ENCODE measurements at places on chromosomes 7 and 10. TPM values are rescaled to one million over a fixed set of nuclear protein-coding genes. Genes with fewer than 3 reads are reported as not detected.

AMPH gene
- not detected for total RNA-seq

GATA3 gene
- 141 TPM for total RNA-seq

MUC3A gene
- total RNA-seq, result not detected

DNA sequence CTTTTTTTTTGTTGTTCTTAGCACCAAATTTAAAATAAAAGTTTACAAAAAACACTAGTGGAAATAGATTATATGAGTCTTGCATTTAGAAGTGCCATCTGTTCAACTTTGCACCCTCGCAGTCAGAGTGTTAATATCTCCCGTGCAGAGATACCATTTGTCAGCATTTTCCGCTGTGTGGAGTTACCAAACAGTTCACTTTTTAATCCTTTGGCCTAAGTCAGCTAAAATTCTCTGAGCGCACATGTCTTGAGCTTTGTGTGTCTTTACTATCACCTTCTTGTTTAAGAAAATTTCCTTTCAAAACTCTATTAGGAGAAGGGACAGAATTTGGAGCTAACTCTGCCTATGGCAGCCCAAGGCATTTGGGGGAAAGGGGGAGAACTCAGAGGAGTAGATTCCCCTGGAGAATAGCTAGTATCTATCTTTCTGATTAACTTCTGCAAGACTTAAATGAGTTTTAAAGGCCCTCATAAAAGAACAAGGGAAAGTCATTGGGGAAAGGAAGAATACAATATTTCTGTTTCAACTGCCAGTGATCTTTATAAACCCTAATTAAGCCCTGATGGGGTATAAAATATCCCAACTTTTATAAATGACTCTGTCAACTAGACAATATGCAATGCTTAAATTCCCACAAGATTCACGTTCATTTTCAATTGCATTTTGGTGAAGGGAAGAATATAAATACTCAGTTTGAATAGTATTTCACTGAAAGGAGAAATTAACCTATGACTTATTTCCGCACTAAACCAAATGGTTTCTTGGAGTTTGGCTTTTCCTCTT, 114.9 kb upstream of the RAB11FIP2 start:
- no peak for DNase-seq
- no peak overlapping the region for H3K27ac ChIP-seq
- H3K27me3 ChIP-seq, result no peaks in the 10 kb centered on the region
- H3K4me3 ChIP-seq, result no peak overlapping the region

- H3K4me3 ChIP-seq, result no peak overlapping the region
- no peaks in the 10 kb centered on the region for H3K36me3 ChIP-seq
Observed at GRCh38 chr7:153522261-153522660, 529.9 kb upstream of the DPP6 start.

DNA sequence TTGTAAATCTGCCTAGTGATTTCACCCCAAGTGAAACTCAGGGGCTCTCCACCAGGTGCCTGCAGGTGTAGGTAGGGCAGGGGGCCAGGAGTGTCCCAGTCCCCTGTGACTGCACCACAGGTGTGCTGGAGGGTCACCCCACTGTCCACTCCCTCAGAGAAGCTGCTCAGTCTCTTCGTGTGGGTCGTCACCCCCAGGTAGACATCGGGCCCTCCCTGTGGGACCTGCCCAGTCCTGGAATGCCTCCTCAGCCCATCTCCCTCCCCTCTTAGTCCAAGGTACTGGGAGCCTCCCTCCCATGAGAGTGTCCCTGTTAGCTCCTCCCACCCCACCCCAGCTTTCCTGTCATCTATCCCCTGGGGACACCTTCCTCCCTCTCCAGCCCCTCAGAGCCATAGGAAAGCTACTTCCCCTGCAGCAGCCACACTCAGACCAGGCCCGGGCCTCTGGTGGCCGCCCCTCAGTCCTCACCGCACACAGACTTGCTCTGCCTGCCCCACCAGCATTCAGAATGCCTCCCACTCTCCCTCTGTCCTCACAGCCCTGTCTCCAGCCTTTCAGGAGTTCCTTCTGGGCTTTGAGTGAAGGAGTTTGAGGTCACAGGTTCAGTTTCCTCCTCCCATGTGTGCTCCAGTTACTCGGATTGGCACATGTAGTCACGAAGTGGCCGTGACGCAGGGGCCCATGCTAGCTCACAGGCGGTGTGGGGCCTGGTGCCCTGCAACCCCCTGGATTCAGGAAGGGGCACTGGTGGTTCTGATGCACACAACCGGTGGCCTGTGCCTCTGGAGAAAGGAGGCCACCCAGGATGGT, 5.1 kb downstream of the ALOX5 start:
- H3K4me3 ChIP-seq, result no peak overlapping the region
- peaks cover 30% of the 10 kb centered on the region for H3K4me1 ChIP-seq
- no peak overlapping the region for H3K27ac ChIP-seq

DNA sequence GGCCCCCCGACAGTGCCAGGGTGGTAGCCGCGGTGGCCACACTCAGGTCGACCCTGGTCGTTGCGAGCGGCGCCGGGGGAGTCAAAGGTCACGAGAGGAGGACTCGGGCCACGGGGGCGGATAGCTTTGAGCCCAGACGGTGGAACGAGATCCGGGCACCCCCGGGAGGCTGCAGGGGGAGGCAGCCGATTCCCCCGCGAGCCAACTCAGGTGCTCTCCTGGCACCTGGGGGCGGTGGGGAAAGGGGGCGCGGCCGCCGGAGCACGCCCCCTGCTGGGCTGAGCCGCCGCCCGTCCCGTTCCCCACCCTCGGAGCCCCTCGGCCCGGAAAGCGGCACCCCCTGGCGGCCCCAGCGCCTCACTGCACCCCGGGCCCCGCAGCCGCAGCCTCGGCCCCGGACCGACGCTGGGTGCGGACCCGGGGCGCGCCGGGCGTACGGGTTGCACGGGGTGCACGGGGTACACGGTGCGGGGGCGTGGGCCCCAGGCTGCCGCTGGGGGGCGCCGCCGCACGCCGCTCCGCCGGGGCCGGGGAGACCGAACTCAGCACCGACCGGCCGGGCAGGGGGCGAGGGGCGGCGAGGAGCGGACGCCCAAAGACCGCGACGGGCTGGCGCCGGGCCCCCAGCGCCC, 521 bp upstream of the NYAP1 start:
- H3K27ac ChIP-seq, result no peak overlapping the region
- H3K4me1 ChIP-seq, result peaks cover 40% of the 10 kb centered on the region
- H3K27me3 ChIP-seq, result no peaks in the 10 kb centered on the region
- peak overlapping the region; percentile 64 for H3K4me3 ChIP-seq
- no peaks in the 10 kb centered on the region for H3K36me3 ChIP-seq

All from CD4-positive, alpha-beta T cell (primary cell).